ENCODE measurements at places on chromosomes 7 and 10.
A peak's percentile ranks its signal among the peaks of the same experiment; 100 is the strongest.

DNA sequence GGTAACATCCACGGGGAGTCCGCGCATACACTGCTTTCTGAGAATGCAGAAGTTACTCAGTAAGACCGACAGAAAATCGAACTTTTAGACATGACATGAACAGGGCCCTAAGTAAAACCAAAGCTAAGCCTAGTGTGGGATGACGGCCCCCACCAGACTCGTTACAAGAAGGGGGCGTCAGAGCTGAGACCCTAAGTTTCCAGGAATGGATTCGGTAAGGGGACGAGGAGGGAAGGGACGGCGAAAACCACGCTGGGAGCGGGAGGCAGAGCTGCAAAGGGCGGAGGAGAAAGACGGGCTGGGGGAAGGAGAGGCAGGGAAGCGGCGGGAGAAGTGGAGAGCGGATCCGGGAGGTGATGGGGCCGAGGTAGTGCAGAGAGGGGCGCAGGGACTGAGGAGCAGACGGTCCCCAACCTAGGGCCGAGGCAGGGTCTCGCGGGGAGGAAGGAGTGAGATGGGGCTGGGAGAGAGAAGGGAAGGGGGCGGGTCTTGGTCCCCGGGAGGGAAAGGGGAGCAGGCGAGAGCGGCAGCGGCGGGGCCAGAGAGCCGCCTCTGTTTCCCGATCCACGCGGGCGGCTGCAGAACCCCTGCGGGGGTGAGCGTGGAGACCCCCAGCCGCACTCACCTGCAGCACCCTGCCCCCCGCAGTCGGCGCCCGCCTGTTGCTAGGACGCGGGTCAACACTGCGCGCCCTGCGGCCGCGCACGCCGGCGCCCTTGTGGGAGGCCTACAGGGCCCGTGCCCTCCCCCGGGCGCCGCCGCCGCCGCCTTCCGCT lies 513 bp downstream of the ODAD2 start:
- no peak for DNase-seq

DNA sequence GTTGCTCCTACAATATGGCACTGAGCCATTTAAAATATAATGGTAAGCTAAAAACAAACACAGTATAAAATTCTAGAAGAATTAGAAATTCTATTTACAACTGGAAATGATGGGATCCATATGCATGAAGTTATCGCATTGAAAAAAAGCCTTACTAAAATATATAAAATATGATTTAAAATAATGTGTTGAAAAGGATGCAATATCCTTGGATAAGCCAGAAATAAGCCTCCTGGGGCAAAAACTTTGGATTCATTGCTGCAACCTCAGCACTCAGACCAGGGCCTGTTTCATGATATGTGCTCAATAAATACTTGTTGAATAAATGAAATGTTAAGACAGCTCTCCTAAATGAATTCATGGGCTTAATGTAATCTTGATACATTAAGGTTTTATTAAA lies 170.2 kb downstream of the SEM1 start:
- no peak for DNase-seq

DNA sequence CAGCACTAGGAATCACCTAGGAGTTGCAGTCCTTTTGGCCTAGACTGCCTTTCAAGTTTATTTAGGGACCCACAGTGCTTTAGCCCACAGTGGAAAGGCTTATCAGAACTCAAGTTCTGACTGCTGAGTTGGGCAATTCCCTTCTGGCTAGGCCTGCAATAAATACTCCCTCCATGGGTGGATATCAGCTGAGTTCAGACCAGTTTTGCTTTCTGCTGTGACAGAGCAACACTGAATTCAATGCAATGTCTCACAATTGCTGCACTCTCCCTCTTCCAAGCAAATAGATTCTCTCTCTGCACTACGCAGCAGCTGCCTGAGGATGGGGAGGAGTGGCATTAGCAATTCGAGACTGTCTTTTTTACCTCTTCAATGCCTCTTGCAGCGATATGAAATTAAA lies 1153.3 kb downstream of the SORCS1 start:
- DNase-seq, result no peak

DNA sequence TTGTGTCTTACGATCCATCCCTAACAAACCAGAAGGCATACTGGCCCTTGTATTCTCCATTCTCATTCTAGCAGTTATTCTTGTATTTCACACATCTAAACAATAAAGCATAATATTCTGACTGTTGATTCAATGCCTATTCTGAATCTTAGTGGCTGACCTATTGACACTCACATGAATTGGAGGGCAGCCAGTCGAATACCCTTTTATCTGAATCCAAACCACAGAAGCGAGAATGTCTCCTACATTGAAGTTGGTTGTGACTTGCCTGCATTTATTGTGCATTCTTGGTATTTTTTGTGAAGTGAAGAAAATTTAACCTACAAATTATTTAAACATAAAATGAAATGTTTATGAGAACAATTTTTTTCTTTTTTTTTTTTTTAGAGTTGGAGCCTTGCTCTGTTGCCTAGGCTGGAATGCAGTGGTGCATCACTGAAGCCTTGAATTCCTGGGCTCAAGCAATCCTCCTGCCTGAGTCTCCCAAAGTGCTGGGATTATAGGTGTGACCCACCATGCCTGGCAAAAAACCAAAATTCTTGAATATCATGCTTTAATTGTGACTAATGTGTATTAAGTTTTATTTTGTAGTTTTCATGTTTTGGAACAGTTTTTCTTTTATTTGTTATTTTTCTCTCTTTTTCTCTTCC lies 22.7 kb downstream of the EXOC4 start:
- DNase-seq, result no peak

GRCh38 chr10:71974489-71975021 lies 10.4 kb downstream of the CHST3 start:
- DNase-seq, result no peak

DNA sequence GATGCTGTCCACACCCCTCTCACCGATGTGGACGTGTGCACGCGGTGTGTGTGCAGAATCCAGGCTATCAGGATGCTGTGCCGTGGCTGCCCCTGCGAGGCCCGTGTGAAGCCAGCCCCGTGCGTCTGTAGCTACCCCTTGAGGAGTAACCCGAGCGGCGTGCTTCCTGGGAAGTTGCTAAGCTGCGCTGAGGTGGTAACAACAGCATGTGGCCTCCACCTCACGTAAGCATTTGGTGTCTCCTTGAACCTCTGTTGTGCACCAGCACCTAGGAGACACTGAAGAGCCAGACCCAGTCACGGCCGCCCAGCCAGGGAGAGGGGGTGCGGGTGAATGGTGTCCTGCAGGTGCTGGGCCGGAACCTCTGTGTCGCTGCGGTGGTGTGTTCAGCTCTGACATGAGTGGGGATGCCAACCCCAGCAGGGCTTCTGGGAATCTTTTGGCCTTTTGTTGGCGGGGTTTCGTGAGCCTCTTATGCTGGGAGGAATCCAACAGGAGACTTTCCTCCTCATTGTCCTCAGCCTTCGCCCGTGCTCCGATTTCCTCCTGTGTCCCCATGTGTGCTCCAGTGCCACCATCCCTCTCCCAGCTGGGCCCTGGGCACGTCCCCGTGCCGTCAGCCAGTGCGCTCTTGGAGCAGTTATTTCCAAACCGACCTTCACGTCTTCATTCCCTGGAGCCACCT lies 60.4 kb downstream of the DNAJB6 start:
- DNase-seq, result no peak

DNA sequence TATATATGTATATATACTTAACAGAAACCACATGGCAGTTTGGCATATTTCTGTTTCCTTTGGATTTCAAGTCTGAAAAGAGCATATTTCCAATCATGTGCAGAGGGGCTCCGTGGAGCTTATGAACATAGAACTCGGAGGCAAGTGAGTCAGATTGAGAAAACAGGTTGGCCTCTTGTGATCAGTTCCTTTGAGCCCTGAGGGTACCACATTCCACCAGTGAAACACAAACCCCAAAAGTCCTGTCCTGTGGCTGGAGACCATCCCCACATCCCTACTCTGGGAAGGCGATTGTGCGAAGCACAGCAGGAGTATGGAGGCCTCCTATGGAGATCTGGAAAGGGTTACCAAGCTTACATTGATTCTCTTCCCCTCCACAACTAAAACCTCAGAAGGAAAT lies 196.7 kb upstream of the TMEM72 start:
- DNase-seq, result no peak

GRCh38 chr7:155206318-155207020 lies 91.2 kb upstream of the INSIG1 start:
- DNase-seq, result peak; percentile 92

GRCh38 chr10:93553482-93554315 lies 12.8 kb upstream of the FFAR4 start:
- no peak for DNase-seq

- DNase-seq, result no peak
Measured at GRCh38 chr7:2802101-2802500, 42.0 kb downstream of the GNA12 start.

DNA sequence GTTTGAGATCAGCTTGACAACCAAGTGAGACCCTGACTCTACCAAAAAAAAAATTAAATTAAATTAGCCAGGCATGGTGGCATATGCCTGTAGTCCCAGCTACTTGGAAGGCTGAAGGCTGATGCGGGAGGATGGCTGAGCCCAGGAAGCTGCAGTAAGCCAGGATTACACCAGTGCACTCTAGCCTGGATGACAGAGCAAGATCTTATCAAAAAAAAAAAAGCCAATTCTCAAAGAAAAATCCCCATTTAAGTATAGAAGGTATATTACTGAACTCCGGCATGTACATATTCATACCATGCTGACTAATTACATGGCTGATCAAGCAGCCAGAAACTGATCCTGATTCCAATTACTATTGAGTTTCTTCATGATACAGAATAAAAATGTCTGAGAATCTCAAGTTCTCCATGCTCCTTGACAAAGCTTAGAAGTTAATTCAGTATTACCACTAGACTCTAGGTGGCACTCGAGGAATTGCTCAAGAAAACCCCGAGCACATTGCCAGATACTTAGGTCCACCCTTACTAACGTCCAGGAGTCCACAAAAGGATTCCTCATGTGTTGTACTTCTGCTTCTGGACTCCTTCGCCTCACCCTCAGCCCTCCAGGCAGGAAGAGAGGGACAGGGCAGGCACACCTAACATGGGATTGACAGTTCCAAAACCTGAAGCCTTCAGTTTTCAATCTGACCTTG lies 148.9 kb downstream of the PARD3 start:
- DNase-seq, result peak; percentile 32

DNA sequence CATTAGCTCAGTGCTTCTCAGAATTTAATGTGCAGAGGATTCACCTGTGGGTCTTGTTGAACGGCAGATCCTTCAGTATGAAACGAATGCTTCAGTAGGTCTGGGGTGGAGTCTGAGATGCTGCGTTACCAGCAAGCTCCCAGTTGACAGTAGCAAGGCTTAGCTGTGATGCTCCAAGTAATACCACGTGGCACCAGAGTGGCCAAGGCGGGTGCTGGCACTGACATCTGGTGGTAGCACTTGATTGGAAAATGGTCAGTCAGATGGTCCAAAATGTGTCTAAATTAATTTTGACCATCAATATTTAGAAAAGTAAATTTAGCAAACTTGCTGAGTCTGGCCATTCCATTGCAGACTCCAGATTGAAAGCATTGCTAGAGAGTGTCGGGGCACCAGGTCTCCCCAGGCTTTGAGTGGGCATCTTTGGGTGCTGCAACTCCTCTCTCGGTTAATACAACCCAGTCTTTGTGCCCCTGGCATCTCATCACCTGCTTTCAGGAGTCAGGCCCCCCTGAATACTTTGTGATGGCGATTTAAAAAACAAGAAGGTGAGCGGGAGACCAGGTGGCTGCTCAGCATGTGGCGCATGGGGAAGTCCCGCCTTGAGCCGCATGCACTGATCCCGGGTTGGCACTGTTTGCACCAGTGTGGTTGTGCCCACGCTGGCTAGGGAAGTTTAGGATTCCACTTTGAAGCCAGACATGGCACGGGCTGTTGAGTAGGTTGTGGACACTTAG lies 130.1 kb downstream of the NT5C2 start:
- DNase-seq, result peak; percentile 13
